NCI-H69 (cell line): ENCODE measurements at places on chromosomes 7 and 10.

DNA sequence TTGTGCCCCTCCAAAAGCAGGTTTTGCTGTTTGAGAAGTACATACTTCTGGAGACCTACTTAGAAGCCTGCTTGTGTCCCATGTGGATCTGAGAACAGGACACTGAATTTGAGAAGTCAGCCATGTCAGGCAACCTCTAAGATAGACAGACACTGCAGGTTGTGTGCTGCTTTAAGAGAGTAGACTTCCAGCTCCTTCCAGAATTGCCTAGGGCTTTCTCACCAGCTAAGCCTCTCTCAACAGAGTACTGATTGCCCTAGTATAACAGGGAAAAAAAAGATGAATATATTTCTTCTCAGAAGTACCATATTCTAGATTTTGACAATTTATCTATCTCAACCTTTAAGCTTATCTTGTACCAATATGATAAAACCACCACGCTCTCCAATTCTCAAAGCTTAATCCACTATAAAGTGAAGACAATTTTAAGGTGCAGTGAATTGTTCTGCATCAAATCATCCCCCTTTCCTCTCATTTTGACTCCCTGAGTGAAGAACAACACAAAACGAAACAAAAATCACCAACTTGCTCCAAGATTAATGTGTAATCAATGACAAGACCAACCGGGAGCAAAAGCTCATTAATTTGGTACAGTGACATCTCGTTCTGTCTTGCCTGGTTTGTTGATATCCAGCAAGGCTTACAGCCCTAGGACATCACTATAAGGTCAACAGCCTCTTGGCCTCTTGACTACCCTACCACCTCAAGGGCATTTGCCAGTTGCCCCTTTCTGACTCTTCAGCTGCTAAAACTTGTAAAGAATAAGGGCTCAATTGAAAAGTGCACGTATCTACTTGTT lies 214.6 kb downstream of the SORCS1 start:
- no peak for DNase-seq

GRCh38 chr10:62058896-62059216 lies 157.4 kb downstream of the ARID5B start:
- DNase-seq = no peak

- no peak for DNase-seq
Measured at GRCh38 chr10:62165803-62166202, 102.8 kb downstream of the RTKN2 start.

DNA sequence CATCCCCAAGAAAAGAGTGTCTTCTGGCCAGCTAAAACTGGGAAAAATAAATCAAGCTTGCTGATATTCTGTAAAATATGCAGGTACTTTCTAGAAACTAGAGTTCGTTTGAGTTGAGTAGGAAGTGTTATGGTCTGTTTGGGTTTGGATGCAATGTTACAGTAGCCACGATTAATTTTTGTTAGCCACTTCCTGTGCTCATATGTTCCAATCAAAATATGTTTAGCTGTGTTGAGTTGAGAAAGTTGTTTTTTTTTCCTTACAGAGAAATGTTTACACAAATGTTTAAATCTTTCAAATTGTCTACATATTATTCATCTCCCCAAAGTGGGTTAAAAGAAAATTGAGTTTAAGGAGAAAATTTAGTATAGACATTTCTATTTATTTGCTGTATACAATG lies 11.3 kb upstream of the LAMB1 start:
- DNase-seq = no peak

- DNase-seq = peak; percentile 41
Measured at GRCh38 chr10:15146366-15146765, 22.1 kb downstream of the NMT2 start.

GRCh38 chr10:19606968-19607367 lies 209.3 kb upstream of the PLXDC2 start:
- DNase-seq = no peak

GRCh38 chr10:129869596-129870473 lies 94.2 kb downstream of the EBF3 start:
- DNase-seq = peak; percentile 80

GRCh38 chr7:70325509-70326101 lies 727.3 kb downstream of the AUTS2 start:
- peak; percentile 88 for DNase-seq

- no peak for DNase-seq
Measured at GRCh38 chr7:36078816-36079360, 74.2 kb upstream of the EEPD1 start.

DNA sequence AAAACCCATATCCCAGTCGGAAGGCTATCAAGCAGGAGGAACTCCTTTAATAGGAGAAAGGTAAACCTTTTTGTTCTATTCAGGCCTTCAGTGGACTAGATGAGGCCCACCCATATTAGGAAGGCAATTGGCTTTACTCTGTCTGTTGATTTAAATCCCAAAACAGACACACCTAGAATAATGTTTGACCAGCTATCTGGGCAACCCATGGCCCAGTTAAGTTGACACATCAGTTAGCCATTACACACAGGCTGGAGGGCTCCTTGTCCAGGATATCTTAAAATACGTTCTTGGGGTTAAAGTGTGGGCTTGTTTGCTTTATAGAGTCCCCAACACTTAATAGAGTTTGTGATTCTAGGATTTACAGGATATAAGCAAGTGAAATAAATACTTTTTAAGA lies 339.0 kb upstream of the PRKCQ start:
- DNase-seq = no peak

DNA sequence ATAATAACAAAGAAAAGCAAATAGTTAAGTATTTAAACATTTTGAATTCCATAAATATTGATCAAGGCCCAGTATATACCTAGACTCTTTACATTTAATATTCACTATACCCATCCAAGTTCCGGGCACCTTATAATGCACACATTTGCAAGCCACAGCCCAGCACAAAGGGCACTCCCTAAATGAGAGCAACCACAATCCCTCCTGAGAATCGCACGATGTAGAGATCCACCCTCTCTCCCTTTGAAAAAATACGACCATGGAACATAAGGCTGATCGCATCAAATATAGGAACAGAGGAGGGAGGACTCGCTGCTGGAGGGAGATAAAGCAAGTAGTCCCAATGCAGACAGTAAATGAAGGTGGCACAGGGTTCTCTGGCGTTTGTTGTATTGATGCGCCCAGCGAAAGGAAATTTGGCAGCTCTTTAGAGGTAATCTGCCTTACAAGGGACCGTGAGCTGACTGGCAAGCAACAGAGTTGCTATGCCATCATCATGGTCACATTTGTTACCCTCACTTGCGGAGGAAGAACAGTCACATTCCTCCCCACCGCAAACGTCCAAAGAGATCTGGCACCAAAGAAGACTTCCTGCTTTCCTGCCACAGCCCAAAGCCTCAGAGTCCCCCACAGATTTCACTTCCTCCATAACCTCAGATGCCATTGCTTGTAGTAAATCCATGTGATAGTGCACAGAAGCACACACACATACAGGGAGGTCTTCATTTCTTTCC lies 16.1 kb upstream of the TAS2R40 start:
- DNase-seq = no peak

- DNase-seq = no peak
Measured at GRCh38 chr10:73537288-73537687, 41.5 kb upstream of the PPP3CB start.

GRCh38 chr10:119700321-119700954 lies 25.4 kb upstream of the INPP5F start:
- no peak for DNase-seq

- no peak for DNase-seq
Measured at GRCh38 chr10:4109469-4109868, 324.5 kb upstream of the KLF6 start.

DNA sequence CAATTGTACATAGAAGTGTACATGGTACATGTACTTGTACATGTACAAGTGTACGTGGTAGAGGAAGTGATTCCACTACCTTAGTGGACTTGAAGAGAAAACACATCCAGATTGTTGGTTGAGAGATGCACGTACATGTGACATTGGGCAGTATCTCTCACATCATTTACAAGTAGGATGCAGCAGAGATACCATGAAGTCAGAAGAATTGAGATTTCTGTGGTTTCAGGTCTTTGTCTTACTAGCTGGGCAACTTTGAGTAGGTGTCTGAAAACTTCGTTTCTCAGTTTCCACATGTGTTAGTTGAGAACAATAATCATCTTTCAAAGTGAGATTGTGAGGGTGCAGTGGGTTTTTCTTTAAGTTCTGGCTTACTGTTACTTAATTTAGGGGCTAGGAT lies 21.5 kb downstream of the CLDN12 start:
- no peak for DNase-seq

DNA sequence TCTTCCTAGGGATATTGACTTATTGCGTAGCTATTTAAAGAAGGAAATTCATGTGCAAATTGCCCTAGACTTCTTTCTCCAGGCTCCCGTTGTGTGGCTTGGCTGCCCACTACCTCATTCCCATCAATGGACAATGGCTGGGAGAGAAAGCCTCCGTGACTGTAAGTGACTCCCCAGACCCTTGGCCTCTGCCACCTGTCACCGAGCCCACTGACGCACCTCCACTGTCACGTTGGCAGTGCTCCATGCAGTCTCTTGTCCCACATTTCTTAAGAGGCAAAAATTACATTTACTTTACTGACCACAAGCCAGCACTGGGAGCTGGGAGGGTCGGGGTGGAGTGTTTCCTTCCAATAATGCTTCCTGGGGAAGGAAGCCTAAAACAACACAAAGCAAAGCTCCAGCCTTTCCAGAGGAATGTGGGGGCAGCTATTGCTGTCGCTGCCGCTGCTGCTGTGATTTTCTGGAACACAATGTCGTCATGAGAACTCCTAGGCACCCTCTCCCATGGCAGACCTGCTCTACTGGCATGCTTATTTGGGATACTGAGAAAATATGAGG lies 89.7 kb upstream of the STEAP1B start:
- no peak for DNase-seq

DNA sequence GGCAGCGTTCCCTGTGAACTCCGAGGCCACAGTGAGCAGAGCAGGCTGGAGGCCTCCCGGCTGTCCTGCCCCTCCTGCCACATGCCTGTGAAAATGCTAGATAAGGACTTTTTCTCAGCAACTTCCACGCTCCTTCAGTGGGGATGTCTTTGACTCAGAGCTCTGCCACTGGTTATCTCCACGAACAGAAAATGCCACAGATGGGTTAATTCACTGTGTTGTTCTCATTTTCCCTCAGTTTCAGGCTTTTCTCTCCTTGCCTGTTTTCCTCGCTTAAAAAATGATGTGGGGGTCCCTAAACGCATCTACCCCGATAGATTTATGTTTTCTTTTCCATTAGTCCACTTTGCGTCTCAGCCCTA lies 51.3 kb downstream of the IKZF1 start:
- no peak for DNase-seq

DNA sequence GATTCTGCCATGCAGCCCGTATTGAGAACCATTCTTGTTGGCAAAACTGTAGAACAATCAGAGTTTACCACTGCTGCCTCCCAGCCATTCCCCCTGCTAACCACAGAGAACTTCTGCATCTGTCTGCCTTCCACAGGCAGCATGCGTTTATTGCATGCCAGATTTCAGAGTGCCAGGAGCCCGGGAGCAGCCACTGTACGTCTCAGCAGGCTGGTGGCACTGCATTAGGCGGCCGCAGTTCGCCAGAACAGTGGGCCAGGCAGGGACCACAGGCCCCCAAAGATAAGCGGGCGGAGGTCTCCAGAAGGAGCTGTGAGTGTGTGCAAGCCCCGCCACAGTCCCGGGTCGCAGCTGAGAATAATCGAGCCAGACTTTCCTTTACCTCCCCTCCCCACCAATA lies 31.8 kb downstream of the ZNF467 start:
- DNase-seq = peak; percentile 63

DNA sequence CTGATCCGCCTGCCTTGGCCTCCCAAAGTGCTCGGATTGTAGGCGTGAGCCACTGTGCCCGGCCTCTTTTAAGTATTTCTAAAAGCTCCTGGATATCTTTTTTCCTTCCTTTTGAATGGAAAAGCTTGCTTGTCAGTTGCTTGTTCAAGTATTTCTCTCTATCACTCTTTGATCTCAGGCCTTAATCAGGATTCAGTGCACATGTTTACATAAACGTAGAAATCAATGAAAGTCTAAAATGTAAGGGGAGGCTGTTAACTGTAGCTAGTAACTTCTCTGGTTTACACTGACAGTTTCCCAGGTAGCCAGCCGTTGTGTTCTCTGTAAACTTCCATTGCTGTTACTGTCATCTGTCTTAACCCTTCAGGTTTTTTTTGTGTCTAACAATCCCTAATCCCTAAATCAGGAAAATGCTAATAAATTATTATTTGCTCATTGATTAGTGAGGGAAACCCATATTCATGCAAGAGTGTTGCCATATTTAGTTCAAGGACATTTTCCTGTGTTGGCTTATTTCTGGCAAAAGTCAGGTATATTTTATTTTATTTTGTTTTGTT lies 1.5 kb upstream of the PRPF18 start:
- no peak for DNase-seq

DNA sequence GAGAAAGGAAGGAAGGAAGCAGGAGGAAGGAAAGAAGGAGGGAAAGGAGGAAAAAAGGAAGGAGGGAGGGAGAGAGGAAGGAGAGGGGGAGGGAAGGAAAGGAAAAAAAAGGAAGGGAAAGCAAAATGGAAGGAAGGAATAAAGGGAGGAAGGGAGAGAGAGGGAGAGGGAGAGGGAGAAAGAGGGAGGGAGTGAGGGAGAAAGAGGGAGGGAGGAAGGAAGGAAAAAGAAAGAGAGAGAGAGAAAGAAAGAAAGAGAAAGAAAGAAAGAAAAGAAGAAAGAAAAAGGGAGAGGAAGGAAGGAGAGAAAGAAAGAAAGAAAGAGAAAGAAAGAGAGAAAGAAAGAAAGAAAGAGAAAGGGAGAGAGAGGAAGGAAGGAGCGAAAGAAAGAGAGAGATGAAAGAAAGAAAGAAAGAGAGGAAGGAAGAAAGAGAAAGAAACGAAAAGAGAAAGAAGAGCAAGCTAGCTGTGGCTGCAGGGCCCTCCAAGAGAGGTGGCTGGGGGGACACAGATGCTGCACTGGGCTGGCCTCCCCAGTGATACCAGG lies 472.4 kb upstream of the MGMT start:
- DNase-seq = no peak

GRCh38 chr7:117010375-117011133 lies 57.3 kb downstream of the ST7 start:
- no peak for DNase-seq

- DNase-seq = no peak
Measured at GRCh38 chr10:31765541-31765940, 163.1 kb downstream of the ARHGAP12 start.

DNA sequence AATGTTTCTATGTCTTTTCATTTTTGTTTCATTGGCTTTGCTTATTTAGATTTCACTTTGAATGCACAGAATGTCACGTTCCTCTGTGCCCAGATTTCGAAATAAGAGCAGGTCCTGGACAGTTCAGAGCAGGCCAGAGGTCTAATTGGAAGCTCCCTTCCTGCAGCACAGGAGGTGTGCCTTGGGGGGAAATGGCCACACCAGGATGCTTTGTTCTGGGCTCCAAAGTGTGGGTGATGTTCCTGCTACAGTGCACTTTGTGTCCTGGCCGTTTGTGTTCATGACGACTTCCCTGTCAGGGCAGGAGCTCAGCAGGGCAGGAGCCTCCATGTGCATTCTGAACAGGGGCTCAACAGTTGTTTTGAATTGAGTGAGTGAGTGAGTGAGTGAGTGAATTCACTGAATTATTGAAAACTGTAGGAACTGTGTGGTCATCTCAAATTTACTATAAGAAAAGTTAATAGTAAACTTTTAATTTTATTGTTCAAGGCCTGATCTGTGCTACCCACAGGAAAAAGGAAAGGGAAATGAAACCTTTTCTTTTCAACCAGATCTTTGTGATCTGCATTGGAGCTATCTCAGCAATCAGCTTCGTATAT lies 109.5 kb upstream of the GJD4 start:
- DNase-seq = peak; percentile 42
